ENCODE measurements at places on chromosomes 3 and 15.

DNA sequence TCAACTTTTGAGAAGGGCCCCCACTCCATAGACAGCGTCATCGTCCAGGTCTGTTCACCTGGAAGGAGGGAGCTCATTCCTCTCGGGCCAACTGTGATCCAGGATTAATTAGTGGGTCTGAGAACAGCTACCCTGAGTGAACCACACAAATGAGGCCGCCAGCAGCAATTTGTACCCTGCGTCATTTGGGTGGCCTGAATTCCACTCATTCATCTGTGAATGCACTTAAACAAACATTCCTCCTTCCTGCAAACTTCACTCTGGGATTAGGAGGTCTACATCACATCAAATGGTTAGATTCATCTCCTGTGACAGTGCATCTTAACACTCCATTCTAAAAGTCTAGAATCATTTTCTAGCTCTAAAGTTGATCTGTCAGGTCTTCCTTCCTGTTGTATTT is 201.8 kb downstream of the GABRG3 start:
- DNase-seq: no peak

DNA sequence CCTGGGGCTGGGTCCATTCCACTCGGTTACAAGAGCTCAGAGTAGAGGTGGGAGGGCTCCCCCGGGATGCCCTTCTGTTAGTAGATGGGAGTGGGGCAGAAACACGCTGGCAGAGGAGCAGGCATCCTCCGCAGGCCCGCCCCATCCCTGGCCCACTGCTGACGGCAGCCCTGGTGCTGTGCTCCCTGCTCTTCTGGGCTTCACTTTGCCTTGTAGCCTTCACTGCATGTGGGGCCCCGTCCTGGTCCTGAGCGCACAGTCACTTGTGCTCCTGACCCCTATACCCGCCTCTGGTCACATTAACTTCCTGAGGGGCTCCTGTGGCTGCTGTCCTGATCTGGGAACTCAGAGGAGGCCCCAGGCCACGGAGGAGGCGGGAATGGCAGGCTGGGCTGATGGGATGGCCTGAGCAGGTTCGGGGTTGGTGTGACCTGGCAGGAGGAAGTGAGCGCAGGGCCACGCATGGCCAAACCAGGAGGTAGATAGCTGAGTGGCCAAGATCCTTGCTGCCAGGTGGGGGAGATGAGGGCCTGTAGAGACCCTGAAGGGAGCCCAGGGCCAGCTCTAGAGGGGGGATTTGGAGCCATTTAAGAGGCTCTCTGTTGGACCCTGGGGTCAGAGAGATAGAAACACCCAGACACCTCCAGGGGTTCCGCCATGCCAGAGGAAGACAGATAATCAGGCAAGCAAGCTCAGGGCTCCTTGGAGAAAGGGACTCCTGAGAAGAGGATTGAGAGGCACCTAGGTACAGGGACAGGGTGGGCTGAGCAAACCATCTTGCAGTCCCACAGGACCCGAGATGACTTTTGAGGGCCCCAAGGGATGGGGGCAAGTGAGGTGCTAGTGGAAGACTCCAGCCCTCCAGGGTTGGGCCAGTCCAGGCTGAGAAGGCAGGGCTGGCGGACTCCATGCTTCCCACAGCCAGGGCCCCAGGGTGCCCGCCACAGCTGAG is 92.2 kb upstream of the PRR23E start:
- DNase-seq: no peak

DNA sequence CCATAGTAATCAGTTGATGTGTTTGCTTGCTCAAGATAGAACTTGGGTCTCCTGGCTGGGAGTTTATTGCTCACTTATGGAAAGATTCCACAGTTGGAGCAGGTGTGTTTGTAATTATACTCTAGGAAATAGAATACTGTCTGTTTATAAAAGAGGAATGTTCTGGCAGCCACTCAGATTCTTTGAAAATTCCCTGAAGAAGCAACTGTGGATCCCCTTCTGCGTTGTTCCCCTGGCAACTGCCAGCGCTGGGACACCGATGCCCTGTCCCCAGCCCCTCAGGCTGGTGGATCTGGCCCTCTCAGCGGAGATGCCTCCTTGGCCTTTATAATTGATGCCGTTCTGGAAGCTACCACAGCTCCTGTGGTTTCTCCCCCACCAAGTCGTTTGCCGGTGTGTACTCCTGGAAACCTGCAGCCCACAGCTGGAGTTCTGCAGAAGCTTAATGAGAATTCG is 225.9 kb downstream of the ITPR1 start:
- no peak for DNase-seq

- DNase-seq: no peak
Measured at GRCh38 chr3:72017311-72017710, 232.4 kb upstream of the PROK2 start.

DNA sequence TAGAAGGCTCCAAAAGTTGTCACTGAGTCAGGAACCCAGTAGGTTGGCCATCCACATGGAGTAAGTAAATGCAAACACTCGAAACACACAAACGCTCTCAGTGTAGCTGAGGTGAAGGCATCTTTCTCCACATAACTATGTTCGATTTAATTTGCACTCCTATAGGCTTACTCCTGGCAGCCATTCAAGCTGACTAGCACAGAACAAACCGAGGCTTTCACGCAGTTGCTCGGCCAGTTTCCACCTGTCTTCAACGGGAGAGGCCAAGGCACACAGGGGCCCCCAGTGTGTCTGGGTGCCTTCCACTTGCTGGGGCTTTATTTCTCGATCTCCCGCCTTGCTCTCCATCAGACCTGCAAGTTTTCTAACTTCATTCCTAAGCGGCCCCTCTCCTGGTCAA is 18.9 kb downstream of the RGMA start:
- DNase-seq: no peak

GRCh38 chr3:8584661-8585060 is 59.9 kb downstream of the SSUH2 start:
- no peak for DNase-seq

- no peak for DNase-seq
Measured at GRCh38 chr3:12303993-12304392, 15.1 kb downstream of the PPARG start.

GRCh38 chr3:132378-132777 is 64.2 kb upstream of the CHL1 start:
- no peak for DNase-seq

DNA sequence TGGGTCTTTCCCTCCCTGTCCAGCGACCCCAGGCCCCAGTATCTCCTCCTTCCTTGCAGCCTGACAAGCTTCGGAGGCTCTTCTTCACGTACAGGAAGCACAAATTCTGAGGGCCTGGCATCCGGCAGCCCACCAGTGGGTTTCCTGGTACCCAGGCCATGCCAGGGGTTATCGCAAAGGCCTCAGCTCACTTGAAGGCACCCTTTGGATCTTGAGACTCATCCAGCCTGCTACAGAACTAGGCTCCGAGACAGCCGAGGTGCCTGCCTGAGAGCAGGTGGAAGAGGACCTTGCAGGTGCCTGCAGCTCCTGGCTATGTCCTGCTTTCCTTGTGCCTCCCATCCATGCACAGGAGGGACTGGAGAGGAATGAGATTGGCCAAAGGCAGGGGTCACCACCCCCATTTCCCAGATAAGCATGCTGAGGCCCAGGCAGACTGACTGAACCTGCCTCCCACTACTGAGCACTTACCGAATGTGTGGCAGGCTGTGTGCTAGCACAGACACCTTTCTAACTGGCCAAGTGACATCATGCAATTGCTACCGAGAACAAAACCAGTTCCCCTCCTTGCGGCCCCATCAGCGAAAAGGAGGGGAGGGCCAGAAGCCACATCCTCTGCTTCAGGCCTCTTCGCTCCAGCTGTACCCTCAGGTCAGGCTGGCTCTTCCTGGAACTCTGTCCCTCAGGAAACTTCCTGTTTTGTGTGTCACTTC is 11.2 kb downstream of the SH2D7 start:
- no peak for DNase-seq

DNA sequence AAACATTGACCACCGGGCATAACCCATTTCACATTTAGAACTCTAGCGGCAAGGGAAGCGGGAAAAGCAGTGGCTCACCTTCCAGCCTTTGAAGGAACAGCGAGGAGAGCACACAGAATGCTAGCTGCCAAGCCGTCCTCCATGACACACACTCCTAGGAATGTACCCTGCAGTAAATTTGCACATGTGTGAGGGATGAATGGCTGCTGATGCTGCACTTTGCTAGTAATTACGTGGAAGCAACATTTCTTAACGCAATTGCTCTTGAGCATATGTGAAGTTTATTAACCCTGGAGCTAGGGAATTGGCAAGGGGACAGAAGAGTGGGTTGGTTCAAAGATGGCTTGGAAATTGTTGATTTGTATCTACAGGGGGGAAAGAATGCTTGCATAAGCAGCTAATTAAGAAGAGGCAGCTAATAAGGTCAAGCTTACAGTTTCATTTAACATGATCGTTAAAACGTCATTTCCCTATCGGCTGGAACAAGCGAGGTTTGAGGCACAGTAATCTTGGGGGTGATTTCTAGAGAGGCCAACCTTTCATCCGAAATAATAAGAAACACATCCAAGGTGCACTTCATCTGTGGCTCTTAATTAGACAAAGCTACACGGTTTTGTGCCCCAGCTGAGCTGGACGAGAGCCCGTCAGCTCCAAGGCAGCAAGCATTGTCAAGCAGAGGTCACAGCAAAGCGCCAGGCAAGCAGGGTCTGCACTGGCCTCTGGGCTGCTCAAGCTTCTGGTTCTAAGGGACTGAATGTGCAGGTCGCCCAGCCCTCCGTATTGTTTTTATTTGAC is 123.4 kb downstream of the CHSY1 start:
- no peak for DNase-seq

- DNase-seq: no peak
Measured at GRCh38 chr3:151798466-151798865, 15.4 kb upstream of the AADAC start.

DNA sequence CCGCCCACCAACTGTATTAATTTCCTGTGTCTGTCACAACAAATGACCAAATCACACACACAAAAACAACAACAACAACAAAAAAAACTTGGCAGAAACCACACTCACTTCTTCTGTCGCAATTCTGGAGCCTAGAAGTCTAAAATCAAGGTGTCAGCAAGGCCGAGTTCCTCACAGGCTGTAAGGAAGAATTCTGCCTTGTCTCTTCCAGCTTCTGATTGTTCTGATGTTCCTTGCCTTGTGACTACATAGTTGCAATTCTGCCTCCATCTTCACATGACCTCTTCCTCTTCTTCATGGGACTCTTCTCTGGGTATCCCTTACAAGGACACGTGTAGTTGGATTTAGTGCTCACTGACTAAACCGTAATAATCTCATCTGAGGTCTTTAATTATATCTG is 61.4 kb downstream of the IL12A start:
- no peak for DNase-seq

- DNase-seq: no peak
Measured at GRCh38 chr3:105755121-105755886, 113.5 kb downstream of the CBLB start.

DNA sequence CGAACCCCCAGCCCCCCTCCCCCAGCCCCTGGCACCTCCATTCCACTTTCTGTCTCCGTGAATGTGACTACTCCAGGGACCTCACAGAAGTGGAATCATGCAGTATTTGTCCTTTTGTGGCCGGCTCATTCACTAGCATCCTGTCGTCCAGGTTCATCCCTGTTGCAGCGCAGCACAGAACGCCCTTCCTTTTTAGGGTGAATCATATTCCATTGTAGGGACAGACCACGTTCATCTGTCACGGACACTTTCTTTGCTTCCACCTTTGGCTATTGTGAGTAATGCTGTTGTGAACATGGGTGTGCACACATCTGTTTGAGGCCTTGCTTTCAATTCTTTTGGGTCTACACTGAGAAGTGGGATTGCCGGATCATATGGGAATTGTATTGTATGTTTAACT is 148.9 kb upstream of the IQSEC1 start:
- no peak for DNase-seq

DNA sequence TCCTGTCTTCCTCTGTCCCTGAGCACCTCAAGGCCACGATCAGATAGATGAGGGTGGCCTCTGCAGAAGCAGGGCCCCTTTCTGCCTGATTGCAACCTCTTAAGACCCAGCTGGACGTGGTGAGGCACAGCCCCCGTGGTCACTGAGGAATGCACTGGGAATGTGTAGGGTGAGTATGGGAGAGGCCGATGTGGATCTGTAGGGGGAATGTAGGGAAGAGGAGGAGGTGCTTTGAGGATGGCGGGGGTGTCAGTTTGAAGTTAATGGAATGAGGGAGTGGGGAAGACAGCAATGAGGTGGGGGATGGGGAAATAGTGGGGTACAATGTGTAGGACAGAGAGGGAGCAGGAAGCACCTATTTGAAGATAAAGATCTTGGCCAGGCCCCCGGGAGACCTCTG is 785 bp upstream of the IQCF5 start:
- DNase-seq: no peak

DNA sequence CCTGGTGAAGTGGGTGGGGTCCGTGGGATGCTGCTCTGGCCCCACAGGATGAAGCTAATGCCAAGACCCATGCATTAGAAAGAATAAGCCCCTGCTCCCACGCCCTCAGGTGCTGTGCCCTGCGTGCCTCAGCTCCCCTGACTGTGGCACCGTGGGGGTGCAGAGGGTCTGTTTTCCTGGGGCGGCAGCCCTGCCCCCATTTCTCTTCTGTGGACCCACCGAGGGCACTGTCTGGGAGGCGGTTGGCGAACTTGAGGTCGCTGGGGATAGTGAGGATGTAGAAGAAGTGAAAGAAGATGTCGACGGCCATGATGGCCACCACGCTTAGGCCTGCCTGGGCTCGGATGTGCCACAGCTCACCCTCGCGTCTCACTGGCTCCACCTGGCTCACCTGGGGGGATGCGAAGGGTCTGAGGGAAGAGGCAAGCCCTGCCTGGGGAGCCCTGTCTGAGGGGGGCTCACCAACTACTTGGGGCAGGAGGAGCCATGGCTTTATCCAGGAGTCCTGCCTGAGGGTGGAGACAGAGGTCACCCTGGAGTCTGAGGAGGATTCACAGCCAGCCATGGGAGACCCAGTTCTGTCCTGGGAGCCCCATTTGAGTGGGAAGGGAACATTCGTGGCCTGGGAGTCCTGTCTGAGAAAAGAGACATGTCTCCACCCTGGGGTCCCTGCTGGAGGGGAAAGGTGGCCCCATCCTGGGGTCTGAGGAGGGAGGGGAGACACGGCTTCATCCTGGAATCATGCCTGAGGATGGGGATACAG is 5.1 kb downstream of the HHATL start:
- DNase-seq: no peak

DNA sequence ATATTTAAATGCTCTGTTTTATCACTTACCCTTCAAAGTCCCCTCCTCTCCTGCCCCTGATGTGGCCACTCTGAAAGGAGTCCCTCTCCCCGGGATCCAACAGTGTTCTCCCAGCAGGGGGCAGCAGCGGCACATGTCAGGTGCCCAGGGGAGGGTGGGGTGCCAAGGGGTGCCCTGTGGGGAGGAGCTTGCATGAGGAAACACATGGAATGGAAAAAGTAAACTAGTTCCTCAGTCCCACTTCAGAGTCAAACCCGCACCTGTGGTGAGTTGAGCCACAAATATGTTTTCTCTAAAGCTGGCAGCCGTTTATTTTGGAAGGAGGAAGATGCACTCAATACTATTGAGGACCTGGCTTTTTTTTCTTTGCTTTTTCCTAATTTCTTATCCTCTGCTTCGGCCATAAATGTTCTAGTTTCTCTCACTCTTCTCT is 30.1 kb upstream of the NRROS start:
- DNase-seq: peak; percentile 78

DNA sequence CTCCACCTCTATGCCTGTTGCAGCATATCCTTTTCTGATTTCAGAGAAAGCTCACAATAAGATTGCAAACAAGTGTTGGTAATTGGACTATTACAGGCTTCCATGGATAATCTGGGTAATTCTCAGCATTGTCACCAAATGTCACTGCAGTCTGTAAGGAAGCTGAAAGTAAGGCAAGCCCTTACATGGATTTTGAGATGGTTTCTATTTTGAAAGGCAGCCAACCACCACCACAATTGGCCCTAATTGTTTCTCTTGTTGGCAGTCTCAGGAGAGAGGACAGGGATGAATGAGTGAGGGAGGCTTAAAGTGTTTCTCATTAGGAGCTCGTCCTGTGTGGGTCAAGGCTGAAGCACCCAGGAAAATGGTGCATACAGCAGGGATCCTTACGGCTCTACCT is 879.9 kb downstream of the TUSC7 start:
- DNase-seq: no peak
